ENCODE measurements at places on chromosomes 16 and 17.

- DNase-seq = no peak
Observed at GRCh38 chr17:40879026-40879425, 6.0 kb downstream of the KRT20 start.

DNA sequence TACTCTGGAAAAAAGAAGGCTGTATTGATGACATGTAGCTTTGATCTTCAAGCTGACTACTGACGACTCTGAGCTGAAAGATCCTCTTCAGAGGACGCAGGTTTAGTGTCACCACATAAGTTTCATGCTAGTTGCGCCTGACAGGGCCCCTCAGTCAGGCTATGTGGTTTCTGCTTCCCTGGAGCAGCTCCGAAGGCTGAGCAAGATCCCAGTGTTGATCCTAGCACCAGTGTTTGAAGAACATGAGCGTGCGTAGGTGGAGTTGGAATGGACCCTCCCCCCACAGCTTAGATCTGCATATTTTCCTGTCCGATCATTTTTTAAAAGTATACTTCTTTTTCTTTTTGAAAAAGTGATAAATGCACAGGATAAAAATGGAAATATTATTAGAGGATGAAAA is 17.3 kb downstream of the BANP start:
- DNase-seq = no peak

- no peak for DNase-seq
Observed at GRCh38 chr17:7038025-7038862, 2.4 kb downstream of the SLC16A13 start.

- DNase-seq = no peak
Observed at GRCh38 chr17:80636361-80637018, 91.9 kb downstream of the RPTOR start.

- no peak for DNase-seq
Observed at GRCh38 chr17:38697061-38697820, 7.8 kb upstream of the MLLT6 start.

- no peak for DNase-seq
Observed at GRCh38 chr16:9007177-9007794, 43.6 kb upstream of the USP7 start.

DNA sequence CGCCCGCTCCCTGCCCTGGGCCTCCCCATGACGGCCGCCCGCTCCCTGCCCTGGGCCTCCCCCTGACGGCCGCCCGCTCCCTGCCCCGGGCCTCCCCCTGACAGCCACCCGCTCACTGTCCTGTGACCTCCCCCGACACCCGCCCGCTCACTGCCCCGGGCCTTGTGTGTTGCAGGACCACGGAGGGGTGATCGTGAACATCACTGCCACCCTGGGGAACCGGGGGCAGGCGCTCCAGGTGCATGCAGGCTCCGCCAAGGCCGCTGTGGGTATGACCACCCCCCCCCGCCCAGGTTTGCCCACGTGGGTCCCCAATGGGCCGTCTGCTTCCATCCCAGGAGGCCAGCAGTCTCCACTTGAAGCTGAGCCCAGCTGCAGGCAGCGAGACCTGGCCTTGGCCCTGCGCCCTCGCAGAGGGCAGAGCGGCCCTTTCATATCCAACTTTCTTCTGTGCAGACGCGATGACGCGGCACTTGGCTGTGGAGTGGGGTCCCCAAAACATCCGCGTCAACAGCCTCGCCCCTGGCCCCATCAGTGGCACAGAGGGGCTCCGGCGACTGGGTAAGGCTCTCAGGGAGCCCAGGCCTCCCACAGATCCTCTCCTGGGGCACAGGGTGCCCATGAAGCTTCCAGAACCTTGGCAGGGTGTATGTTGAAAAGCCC is 9.0 kb downstream of the DECR2 start:
- DNase-seq = no peak

DNA sequence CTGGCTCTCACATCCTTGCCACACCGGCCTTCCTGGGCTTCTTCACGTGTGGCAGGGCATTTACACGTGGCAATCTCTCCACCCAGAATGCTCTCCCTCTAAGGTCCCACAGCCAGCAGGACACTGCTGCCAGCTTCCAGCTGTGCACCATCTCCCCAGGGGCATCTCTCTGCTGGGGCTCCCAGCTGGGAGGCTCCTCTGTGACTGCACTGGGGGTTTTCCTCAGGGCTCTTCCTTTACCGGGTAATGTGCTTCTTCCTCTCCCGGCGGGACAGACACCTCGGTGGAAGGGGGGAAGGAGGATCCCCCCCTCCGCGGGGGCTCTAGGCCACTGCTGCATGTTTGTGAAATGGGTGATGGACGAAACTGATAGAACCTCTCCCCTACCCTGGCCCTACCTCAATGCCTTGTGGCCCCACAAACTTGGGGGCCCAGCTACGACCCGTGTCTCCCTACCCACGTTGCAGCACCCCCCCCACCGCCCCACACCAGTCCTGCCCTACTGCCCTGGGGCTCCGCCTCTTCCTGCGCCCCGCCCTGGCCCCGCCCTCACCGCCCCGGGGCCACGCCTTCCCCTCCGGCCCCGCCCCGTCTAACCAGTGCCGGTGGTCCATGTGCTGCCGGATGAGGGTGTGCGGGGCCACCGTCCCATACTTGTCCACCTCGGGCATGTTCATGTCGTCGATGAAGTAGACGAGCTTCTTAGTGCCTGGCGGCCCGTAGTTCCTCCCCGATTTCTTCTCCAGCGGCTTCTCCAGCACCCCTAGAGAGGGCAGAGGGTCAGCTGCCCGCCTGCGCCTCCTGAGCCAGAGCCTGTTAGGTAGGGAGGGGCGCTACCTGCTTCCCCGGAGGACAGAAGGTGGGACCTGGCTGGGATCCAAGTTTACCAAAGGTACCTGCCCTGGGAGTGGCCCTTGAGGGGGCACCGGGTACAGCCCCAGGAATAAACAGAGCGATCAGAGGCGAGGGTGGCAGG is 92.6 kb downstream of the DNAH17 start:
- no peak for DNase-seq

GRCh38 chr17:8243827-8244226 is 4.0 kb downstream of the CTC1 start:
- DNase-seq = no peak

DNA sequence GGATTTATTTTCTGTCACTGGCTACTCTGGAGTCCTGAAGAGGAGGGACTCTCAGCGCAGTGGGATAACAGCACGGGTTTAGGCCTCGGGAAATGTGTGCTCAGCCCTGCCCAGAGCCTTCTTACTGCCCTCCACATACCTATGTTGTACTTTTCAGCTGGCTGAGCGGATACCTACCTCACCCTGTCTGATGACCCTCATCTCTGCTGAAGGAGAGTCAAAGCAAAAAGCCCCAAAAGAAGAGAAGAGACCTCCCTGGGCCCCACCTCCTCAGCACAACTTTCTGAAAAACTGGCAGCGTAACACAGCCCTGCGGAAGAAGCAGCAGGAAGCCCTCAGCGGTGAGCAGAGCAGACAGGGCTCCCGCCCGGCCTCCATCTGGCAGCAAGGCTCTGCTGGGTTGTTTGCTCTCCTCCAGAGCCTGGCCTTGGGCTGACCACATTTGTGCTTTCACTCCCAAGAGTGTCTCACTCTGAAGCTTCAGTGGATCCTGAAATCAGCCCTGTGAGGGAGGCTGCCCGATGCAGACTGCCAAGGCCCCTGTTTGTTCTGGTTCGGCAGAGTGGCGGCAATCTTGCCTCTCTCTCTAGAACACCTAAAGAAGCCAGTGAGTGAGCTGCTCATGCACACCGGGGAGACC is 10.3 kb downstream of the MYCBPAP start:
- DNase-seq = no peak

DNA sequence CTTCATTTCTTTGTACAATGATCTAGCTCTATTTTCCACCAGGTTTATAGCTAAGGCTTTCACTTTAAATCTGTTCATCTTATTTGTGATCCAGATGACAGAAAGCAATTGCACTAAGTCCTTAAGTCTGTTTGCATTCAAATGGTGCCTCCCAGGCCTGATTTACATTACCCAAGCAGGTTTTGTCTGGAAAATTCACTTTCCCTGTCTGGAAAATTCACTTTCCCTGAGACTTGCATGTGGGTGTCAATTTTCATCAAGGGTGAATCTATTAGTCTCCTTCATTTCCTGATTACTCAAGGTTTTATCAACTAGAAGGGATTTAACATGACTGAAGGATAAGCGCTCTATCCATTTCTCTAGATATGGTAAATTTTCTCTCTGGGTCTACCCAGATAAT is 1480.2 kb upstream of the GOT2 start:
- no peak for DNase-seq

DNA sequence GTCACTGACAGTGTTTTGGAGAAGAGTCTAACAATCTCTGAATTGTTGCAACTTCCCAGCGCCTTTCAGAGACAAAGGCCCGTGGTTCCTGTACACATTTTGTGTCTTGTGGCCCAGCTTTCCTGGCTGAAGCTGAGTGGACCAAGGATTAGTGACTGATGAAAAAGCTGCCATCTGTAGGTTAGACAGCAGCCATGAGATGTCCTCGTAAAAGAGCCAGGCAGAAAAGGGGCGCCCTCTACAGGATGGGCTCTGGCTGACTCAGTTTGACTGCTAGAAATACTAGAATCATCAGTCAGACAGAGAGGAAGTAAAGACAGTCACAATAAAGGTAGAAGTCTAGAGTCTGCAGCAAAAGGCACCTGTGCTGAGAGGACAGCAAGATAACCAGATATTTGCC is 26.5 kb upstream of the NF1 start:
- DNase-seq = no peak

- DNase-seq = no peak
Observed at GRCh38 chr17:80664217-80664790, 119.7 kb downstream of the RPTOR start.

GRCh38 chr17:30827082-30827481 is 2.6 kb upstream of the CRLF3 start:
- DNase-seq = no peak

DNA sequence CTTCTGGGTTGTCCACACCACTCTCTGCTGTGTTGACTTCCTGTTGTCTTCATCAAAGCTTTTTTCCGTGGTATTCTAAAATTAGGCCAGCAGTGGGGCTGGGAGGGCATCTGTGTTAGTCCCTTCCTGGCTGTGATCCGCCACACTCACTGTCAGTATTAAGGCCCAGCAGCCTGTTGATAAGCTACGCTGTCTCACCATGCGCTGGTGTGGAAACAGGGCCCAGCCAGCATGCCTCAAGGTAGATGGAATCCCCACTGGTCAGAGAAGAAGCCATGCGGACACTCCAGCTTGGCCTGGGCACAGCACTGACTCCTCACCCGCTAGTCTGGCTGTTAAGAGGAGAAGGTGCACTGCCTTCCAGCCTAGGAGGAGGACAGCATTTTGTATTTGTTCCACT is 11.4 kb downstream of the CDR2L start:
- no peak for DNase-seq

DNA sequence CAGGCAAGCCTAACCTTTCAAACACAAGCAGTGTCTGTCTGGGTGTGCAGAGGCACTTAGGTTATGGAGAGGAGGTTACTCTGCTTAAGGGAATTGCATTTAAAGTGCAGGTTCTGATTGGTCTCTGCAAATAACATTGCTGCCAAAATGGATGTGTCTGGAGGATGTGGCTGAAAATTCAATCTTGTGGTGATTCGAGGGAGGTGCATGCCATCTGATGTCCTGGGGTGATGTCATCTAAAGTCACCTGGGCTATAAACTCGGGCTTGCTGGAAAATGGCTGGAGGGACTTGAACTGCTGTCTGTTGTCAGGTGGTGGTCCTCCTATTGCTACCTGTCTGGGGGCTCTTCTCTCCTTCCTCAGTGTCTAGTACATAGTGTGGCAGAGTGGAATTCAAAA is 28.3 kb upstream of the GPR139 start:
- no peak for DNase-seq

DNA sequence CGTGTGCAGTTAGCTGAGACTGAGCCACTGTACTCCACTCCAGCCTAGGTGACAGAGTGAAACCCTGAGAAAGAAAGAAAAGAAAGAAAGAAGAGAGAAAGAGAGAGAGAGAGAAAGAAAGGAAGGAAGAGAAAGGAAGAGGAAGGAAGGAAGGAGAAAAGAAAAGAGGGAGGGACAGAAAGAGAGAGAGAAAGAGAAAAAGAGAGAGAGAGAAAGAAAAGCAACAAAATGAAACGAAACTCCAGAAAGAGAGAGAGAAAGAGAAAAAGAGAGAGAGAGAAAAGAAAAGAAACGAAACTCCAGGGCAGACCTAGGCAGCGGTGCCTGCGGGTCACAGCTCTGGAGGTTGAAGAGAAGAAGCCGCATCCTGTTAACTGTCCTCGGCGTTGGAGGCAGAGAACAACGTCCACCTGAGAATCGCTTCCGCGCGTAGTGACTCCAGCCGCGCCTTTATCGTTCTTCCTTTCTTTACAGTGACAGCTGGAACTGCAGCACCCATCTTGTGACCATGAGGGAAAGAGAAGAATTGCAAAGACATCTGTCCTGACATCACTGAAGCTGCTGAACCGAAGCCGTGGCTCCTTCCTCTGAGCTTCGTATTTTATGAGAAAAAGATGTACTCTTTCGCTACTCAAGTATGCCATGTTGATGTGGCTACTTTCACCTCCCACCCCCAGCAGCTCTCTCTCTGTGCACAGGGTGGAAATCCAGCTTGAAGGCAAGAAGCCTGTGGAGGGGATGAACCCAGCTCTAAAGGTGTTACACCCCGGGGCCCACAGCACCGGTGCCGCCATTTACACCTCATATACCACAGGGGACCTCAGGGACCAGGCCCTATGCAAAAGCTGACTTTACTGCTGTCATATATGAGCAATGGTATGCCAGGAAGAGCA is 56.9 kb upstream of the DOC2B start:
- DNase-seq = no peak
